ENCODE measurements at places on chromosomes 2 and 18. TPM values are rescaled to one million over a fixed set of nuclear protein-coding genes. Genes with fewer than 3 reads are reported as not detected.

DNA sequence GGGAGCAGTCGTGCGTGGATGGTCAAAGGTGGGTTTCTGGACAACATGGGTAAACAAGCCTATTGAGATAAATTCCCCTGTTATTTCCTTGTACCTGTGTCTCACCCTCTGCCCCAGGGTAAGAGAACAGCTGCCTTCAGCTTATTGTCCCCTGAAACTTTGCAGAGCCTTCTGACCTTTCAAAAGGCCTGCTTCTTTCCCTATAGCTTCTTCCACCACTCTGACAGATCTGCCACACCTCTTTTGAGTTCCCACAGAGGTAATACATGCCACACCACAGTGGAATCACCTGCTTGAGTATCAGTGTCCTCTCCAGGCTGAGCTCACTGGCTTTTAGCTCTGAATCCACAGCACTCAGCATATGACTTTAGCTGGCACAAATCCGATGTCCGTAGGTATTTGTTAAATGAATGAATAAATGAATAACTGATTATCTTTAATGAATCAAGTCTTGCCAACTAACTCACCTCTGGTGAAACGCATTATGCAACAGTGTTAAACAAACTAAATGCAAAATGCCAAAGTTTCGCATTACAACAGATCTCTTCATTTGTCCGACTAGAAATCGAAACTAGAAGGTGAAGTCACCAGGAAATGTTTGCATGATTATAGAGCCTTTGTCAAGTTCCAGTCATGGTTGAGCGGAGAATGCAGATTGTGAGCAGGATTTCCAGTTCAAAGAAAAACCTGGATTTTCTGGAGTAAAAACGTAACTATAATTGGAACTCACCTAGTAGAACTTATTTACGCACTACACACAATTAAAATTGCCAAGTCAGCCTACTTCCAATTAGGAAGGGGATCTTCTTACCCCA, 16.4 kb downstream of the DYNAP start:
- DNase-seq, result peak; percentile 83
- H3K4me3 ChIP-seq, result peak overlapping the region; percentile 28
- no peaks in the 10 kb centered on the region for H3K27me3 ChIP-seq
- H3K36me3 ChIP-seq, result no peaks in the 10 kb centered on the region
- H3K4me1 ChIP-seq, result peaks cover 5% of the 10 kb centered on the region
- peak overlapping the region; percentile 85 for H3K27ac ChIP-seq

DNA sequence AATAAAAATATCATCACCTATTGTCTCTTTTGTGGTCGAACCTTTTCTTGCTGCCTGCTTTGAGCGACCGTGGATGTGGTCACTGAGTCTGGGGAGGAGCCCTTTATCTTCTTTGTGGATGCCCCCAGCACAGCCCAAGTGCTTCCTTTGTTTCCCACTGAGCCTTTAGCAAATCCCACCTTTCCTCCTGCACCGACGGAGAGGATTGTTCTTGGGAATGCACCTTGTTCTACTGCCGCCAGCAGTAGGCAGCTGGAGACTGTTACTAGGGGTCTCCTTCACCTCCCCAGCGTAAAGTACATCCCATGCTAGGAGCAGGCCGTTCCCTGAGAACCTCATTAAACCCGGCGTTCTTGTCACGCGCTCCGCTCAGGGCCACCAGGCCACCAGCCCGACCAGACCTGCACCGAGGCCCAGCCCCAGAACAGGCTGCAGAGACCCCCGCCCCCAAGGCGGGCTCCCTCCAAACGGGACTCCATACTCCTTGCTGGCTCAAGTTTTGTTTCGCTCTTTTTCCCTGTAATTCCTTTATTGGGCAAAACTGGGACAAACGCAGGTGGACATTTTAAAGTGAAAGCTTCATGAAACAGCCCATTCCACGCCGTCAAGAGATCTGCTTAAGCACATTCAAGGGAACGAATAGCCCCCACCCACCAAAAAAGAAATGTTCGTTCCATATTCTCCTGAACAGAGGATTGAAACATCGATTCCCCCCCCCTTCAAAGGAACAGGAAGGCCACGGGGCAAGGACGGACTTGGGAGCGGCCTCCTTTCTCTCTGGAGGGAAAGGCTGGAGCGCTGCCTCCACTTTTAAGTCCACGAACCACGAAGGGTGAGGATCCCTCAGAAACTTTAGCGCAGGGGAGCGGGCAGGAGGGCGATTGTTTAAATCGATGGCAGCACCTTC, 1.1 kb upstream of the MAT2A start:
- H3K36me3 ChIP-seq, result peaks cover 23% of the 10 kb centered on the region
- peak overlapping the region; percentile 94 for H3K4me3 ChIP-seq
- H3K27ac ChIP-seq, result peak overlapping the region; percentile 100
- DNase-seq, result peak; percentile 83
- H3K4me1 ChIP-seq, result peaks cover 28% of the 10 kb centered on the region

GRCh38 chr2:25920786-25921415, 42.6 kb upstream of the ASXL2 start:
- H3K27ac ChIP-seq, result no peak overlapping the region
- no peak for DNase-seq
- H3K27me3 ChIP-seq, result no peaks in the 10 kb centered on the region
- no peaks in the 10 kb centered on the region for H3K4me1 ChIP-seq

DNA sequence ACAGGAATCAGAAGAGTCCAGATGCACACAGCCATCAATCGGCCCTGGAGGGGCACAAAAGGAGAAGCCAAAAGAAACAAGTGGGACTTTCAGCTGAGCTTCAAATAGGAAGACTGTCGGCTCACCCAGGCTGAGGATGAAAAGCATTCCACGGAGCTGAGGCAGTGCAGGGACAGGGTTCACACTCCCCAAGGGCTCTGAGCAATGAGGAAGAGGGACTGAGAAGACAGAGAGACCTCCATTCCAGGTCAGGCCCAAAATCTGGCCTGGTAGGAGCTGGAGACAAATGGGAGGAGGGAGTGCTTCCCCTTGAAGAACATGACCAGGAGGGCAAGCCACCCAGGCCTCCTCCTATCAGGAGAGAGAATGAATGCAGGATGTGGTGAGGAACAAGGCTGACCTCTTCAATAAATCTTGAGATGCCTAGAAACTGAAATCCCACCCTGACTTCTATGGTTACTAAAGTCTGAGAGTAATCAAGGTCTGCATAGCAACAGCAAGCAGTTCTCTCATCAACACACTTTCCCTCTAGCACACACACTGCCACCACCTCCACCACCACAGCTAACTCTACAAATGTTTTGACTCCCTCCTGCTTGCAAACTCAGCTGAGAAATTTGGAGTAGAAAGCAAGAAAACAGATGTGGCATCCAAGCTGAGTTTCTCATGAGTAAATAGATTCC, 434.4 kb downstream of the TNS1 start:
- H3K27ac ChIP-seq, result no peak overlapping the region
- no peak overlapping the region for H3K4me3 ChIP-seq
- no peaks in the 10 kb centered on the region for H3K4me1 ChIP-seq
- no peaks in the 10 kb centered on the region for H3K27me3 ChIP-seq

GRCh38 chr2:23593752-23594459, 208.9 kb downstream of the KLHL29 start:
- peak overlapping the region; percentile 68 for H3K27ac ChIP-seq
- H3K4me1 ChIP-seq, result peaks cover 52% of the 10 kb centered on the region
- H3K36me3 ChIP-seq, result no peaks in the 10 kb centered on the region
- H3K27me3 ChIP-seq, result no peaks in the 10 kb centered on the region
- no peak overlapping the region for H3K4me3 ChIP-seq
- DNase-seq, result no peak

- no peak overlapping the region for H3K4me3 ChIP-seq
- no peaks in the 10 kb centered on the region for H3K27me3 ChIP-seq
- DNase-seq, result no peak
- peaks cover 97% of the 10 kb centered on the region for H3K36me3 ChIP-seq
These were observed 40.8 kb downstream of the PAPOLG start for GRCh38 chr2:60796573-60797509.

SLC35G4 gene
- polyA plus RNA-seq, result not detected

STON1 gene
- 6.9 TPM for polyA plus RNA-seq

RTP5 gene
- 0.10 TPM for polyA plus RNA-seq

PLEKHB2 gene
- polyA plus RNA-seq, result 60.3 TPM

Data from stomach (tissue), 19 donors.